ENCODE measurements at places on chromosomes 4 and X.

GRCh38 chr4:140277576-140277975 lies 95.9 kb upstream of the SCOC start:
- DNase-seq = no peak

DNA sequence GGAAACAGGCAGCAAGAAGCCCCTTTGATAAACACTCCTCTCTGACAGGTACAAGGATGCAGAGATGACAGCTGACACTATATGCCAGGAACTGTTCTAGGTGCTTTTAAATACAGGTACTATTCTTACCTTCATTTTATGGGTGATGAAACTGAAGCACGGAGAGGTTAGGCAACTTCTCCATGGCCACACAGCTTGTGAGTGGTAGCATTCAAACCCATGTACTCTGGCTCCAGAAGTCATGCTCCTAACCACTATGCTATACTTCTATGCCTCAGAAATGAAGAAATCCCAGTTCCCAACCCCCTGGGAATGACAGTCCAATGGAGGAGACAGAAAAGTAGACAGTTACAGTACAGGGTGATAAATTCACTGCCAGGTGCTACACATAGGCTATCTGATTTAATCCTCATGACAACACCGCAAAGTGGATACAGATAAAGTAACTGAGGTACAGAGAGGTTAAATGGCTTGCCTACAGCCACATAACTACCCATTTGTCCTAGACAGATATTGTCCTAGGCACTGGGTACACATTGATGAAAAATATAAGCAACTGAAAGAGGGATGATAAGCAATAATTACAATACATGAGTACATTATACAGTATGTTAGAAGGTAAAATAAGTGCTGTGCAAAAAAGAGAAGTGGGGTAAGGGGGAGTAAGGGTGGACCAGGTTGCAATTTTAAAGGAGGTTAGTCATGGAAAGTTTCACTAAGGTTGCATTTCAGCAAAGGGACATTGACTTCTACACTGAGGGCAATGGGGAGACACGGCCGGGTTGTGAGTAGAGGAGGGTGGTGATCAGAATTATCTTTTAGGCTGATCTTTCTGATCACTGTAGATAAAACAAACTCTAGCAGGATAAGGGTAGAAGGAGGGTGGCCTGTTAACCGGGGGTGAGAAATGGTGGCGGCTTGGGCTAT lies 1.6 kb upstream of the F8 start:
- no peak for DNase-seq

DNA sequence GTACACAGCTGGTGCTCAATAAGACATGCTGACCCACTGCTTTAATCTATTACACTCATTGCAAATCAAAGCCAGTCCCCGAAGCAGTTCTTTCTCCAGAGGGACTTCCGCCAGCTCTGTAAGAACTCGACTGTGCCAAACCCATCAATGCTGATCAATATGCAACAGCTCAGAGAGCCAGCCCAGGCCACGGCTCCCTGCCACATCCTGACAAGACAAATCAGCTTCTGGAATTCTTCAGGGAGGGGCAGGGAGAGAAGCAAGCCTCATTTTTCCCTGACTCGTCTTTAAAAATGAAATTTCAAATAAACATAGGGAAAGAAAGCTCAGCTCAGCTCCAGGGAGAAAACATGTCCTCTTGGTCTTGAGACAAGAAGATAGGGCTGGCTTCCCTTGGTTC lies 5.3 kb upstream of the ADRA2C start:
- DNase-seq = no peak

DNA sequence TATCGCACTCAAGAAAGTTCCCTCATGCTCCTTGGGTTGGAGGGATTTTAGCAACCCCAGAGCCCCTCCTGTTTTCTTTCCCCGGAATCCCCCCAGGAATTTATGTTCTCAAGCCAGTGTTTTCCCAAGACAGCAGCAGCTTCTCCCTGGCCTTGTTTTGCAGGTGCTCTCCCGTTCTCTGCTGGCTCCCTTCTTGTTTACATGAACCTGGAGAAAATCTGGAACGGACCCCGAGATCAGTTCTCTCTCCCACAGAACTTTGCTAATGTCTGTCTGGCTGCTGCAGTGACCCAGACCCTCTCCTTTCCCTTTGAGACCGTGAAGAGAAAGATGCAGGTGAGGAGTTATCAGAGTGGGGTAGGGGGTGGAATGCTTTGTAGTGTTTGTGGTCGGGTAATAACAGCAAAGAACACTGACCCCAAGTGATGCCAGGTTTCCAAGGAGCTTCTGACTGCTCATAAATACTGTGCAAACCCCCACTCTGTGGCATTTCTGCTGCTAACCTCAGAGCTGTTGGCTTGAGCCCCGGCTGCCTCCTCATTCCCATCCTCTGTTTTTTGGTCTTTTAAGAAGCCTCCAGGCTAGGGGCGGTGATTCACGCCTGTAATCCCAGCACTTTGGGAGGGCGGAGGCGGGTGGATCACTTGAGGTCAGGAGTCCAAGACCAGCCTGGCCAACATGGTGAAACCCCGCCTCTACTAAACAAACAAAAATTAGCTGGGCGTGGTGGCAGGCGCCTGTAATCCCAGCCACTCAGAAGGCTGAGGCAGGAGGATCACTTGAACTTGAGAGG lies 11.1 kb downstream of the SLC25A43 start:
- DNase-seq = no peak

- DNase-seq = no peak
These were observed 211.7 kb downstream of the DLG3 start for GRCh38 chrX:70656304-70656703.

DNA sequence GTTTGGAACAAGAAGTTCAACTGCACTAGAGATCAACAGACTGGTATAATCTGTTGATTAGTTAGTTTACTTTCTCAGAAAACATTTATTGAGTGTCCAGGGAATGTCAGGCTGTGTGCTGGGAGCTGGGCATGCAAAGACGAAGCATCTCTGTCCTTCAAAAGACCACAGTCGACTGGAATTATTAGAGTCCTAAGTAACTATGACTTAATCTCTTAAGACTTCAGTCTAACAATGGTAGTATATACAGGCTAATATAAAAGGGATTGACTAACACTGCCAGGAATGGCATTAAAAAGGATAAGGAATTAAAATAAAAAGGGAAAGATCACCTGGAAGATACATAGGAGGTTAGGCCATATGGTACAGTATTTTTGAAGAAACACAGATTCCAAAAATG lies 128.7 kb downstream of the WDFY3 start:
- no peak for DNase-seq

DNA sequence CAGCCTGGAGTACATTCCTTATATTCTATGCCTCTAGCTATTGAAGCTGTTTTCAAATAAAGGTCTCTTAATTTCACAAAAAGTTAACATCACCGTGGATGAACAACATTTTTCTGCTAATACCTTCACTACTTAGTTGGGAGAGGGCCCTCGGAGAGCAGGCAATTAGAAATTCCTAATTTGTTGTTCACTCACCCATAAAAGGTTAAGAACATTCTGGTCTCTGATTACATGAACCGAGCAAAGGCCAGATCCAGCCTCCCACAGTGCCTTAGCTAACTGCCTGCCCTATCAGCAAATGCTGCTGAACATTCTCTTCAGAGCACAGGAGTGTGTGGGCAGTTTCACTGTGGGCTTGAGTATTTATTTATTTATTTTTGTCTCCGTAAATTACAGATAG lies 36.0 kb upstream of the TTC29 start:
- DNase-seq = no peak

GRCh38 chrX:13597874-13598273 lies 28.5 kb downstream of the EGFL6 start:
- no peak for DNase-seq

DNA sequence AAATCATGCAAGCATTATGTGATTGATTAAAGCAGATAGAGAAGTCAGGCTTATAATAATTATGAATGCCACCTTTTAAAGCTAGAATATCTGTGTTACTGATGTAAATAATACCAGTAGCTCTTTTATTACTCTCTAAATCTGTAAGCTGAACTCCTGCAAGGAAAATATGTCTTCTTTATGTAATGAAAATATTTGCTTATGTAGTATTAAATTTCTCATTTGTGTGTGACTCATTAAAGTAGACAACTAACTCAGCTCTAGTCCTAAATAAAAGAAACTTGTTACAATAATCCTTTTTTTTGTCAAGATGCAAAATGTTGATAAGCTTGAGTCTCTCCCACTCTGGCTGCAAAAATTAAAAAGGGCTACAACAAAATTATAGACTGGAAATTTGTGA lies 137.7 kb upstream of the FAT1 start:
- no peak for DNase-seq

- DNase-seq = no peak
These were observed 15.6 kb downstream of the RPS3A start for GRCh38 chr4:151114986-151115385.

DNA sequence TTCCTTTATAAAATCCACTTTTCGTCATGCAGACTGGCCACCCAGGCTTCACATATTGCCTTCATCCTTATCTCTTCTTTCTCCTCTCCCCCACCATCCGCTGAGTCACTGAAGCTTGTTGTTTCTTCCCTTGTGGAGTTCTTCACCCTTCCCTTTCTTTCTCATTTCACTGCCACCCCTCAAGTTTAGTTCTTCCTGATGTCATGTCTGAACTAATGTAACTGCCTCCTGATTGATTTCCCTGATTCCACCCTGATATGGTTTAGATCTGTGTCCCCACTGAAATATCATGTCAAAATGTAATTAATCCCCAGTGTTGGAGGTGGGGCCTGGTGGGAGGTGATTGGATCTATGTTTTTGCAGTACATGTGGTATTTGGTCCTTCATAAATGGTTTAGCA lies 151.4 kb downstream of the CPEB2 start:
- DNase-seq = no peak

DNA sequence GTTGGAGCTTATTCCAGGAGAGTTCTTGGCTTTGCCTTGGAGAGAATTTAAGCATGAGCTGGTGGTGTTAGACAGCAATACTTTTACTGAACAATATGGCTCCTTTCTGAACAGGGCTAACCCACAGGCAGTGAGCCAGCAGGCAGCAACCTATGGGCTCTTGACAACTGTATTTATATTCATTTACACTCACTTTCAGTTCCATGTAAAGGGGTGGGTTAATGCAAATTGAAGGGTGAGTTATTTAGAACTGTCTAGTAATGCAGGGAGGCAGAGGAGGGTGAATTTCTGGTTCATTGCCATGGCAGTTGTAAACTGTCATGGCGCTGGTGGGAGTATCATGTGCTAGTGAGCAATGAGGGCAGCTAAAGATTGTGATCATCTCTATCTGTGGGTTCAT lies 15.7 kb downstream of the FOXR2 start:
- no peak for DNase-seq

DNA sequence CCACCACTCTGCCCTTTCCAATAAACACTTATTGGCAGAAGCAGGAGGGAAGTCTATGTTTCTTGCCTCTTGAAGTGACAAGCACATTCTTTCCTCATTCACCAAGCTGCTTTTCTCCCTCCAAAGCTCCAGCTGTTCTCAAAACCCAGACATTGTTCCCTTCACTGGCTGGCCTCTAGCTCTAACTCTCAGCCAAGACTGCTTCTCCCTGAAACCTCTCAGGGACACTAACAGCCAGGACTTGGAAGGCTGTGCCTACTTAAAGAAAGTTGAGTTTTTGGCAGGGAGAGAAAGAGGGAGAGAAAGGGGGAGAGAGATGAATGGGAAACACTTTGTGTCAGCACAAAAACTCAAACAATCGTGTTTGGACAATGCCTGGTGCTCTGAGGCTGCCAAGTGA lies 99.5 kb downstream of the COX18 start:
- no peak for DNase-seq

DNA sequence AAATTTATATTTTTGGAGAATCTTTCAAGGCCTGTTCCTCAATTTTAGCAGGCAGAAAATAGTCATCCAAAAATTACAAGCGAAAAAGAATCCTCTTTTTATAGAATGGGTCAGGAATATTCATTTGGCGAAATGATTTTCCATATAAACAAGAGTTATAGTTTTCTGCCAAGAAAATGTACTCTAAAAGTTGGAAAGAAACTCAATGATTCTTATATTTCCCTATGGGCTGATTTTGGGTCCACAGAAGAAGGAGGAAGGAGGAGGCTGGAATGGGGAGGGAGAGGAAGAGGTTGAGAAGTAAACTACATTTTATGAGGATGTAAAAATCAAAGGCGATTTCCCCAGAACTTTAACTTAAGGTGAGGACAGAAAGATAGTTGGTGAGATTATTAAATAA lies 159.3 kb downstream of the DCAF12L1 start:
- no peak for DNase-seq

- DNase-seq = no peak
These were observed 29.1 kb upstream of the C1QTNF7 start for GRCh38 chr4:15398732-15399131.

DNA sequence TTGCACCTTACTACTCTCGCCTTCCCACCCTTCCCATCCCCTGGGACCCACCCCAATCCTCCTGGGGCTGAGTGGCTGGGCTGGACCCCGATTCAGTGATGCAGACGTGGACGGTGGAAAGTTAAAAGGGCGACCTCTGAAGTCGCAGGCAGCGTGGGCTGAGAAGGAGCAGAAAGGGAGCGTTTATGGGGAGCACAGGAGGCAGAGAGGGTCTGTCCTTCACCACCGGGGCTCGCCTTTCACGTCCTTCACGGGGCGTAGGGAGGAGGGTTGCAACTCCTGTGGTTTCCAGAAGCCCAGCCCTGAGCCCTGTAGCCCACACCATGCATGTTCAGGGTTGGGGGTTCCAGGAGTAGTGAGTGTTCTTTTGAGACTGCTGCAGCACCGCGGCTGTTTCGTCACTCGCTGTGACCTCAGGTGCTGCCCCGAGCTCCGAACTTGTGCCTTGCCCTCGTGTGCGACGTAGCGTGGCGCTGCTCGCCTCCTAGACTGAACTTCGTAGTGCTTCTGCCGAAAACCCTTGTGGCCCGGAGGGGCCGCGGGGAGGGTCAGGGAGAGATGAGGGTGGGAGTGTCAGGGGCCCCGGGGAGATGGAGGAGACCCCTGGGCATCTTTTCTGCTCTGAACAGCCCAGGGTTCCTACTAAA lies 1.6 kb downstream of the NHS start:
- DNase-seq = peak; percentile 58

GRCh38 chr4:159014859-159015258 lies 88.0 kb upstream of the RAPGEF2 start:
- no peak for DNase-seq

- no peak for DNase-seq
These were observed 18.1 kb downstream of the KIT start for GRCh38 chr4:54675721-54676461.

GRCh38 chrX:11109968-11110367 lies 1.2 kb upstream of the HCCS start:
- no peak for DNase-seq

DNA sequence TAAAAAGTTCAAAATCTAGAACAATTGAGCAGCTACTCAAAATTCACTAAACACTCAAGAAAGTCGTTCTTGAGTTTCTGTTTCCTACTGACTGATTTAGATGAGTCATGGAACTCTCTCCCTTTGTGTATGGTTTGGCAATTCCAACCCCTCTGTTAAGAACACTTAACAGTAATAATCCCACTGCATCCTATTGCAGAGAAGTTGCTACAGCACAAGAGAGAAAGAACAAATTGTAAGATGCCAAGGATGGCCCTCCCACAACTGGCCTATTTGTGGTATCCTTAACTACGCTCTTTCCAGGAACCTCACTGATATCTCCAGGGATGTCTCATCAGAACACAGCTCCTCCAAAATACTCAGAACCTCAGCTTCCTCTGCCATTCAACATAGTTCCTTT lies 701.8 kb upstream of the TENM3 start:
- DNase-seq = no peak

GRCh38 chrX:71052721-71053120 lies 15.4 kb downstream of the SNX12 start:
- no peak for DNase-seq
